ENCODE measurements at places on chromosomes 6 and 20.

GRCh38 chr20:3071610-3072529, at the start of gene OXT:
TSS of gene OXT (plus strand) at chr20:3071620. CDS start at chr20:3071656, 36 bp downstream.
- DNase-seq: no peak

GRCh38 chr6:42693725-42694323, 28.6 kb downstream of the PRPH2 start:
- no peak for DNase-seq

GRCh38 chr6:16625291-16626265, 135.7 kb downstream of the ATXN1 start:
- DNase-seq: peak; percentile 58

DNA sequence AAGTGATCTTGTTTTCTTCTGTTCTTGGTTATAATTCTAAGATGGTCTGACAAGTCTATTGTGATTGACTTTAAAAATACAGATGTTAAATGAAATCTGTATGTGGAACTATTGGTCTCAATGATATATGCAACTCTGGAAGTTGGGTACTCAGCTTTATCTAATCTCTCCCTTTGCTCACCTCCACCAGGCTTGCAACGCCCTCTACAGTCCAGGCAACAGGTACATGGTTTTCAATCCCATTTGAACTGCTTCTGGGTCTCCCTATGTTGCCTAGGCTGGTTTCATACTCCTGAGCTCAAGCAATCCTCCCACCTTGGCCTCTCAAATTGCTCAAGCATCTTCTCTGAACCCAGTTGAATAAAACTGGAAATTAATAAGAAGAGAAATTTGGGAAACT, 25.6 kb upstream of the HLA-DQB1 start:
- DNase-seq: no peak

DNA sequence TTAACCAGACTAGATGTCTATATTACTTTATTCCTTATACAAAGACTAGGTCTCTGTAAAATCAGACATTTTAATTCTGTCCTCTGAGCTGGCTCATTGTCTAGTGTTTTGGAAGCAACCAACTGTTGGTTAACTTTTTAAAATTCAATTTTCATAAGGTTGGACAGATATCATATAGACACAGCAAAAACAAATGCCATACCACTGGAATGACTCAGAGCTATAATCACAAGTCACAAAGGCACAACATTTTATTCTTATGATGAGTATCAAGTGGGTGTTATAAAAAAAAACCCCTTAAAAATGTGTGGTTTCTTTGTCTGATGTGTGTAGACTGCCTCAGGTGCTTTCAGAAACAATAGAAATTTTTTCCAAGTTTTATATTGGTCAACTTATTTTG, 296.2 kb upstream of the MARCKS start:
- peak; percentile 36 for DNase-seq

DNA sequence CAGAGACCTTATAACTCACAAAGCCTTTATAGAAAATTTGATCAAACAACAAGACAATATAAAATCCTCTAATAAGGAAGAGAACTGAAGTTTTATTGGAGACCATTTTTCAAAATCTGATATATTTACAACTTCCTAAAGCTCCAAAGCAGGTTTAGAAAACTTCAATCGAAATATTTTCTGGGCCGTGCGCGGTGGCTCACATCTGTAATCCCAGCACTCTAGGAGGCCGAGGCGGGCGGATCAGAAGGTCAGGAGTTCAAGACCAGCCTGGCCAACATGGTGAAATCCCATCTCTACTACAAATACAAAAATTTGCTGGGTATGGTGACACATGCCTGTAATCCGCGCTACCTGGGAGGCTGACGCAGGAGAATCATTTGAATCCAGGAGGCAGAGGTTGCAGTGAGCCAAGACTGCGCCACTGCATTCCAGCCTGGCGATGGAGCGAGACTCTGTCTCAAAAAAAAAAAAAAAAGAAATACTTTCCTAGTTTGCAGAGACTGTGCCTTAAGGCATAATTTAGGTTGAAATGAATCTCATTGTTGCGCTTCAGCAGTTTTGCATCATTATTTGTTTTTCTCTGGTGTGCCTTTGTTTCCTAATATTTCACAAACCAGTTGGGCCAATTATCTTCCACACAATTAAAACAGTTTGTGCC, 60.6 kb upstream of the ASIP start:
- DNase-seq: no peak

- DNase-seq: no peak
Measured at GRCh38 chr20:25507385-25508082, 77.8 kb downstream of the NINL start.

- DNase-seq: peak; percentile 35
Measured at GRCh38 chr6:116111552-116112528, 11.2 kb downstream of the NT5DC1 start.

DNA sequence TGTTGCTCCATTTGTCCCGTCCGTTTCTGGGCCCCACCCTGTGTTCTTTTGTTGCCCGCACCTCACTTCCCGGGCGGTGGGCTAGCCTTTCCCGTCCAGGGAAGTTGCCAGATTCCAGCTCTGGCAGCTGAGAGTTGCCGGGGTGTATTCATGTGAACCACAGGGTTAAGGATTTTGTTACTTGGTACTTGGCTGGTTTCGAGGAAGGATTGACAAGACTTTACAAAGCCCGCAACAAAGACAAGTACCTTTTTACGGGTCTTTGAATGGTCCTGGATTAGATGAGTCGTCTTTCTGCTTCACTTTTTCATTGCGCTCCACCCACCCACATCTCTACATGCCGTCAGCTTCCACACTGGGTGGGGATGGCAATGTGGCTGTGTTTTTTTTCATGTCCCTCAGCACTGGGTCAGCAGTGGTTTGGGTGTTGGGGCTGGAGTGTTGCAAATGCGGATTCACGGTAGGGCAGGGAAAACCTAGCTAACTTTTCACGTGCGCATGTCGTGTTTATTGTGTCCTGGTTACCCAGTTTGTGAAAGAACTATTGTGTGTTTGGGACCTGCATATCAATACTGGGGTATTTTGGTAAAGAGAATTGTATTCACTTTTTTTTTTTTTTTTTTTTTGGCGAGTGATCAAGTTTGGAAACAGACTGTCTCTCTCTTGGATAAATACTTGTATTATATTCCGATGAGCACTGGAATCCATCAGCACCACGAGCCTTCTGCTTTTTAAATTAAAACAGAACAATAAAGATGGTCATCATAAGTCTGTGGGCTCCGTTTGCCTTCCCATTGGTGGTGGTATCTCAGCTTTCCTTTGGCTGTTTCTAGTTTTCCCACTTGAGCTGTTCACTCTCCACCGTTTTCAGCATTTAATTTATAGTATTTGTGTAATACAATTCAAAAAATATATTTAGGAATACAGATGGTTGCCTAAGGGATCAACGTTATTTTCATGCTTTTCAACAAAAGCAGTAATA, 1.2 kb downstream of the DUSP22 start:
- DNase-seq: peak; percentile 23

DNA sequence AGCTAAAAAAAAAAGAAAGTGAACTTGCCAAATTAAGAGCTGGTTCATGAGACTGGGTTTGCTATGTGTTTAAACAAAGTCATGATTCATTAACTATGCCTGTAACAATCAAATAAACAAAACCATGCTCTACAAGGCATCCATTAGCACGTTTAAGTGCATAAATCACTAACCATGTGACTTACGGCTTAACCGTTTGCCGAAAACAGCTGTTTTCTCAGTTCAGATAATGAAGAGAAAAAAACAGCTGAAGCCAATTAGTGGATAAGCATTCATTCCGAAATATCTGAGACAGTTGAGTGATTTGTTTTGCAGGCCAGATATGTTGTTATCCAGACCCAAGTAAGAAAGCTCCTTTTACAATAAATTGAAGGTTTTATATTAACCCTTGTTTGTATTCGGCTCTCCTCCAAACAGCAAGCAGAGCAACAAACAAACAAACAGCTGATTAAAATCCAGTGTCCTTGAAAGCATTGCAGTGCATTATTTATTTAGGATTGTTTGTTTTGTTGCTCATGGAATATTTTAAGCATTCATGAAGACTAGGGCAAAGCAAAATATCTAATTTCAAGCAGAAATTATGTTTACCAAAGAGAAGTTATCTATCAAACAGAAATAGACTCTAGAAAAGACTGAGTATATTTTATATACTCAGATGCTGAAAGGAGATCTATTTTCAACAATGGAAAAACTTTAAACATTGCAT, 343.5 kb downstream of the RFPL4B start:
- DNase-seq: peak; percentile 85

- DNase-seq: no peak
Measured at GRCh38 chr20:20286061-20286460, 81.8 kb upstream of the INSM1 start.

GRCh38 chr20:58973866-58974265, 7.2 kb upstream of the NELFCD start:
- DNase-seq: no peak

GRCh38 chr20:20017844-20018185, 653 bp downstream of the NAA20 start:
- no peak for DNase-seq

GRCh38 chr6:156182356-156182755, 594.8 kb upstream of the ARID1B start:
- no peak for DNase-seq

GRCh38 chr20:14838663-14839628, 501.5 kb upstream of the FLRT3 start:
- DNase-seq: peak; percentile 6

DNA sequence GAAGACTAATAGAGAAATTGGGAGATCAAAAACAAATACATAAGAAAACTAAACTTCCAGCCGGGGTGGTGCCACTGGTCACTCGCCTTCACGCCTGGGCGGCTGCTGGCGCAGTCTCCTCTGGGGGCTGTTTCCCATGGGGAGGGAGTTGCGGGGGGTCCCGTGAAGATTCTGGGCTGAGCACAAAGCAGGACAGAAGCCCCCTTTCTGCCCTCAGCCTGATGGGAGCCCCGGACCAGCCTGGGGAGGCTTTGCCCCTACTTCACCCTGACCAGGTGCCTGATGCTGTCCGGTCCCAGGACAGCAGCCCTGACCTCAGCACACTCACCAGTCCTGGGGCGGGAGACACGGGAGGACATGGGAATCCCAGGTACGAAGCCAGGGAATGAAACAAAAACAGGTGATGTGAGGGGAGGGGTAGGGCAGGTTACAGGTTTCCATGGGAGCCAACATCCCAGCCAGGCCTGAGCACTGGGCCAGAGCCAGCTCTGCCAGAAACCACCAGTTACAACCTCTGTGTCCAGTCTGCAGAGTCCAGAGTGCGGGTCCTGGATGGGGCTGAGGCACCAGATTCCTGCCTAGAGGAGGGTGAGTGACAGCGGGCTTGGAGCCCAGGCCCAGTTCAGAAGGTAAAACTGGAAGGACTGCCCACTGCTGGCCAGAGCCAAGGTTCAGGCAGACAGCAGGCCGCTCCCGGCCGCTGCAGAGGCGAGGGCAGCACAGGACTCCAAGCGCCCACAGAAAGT, 326.4 kb downstream of the TAF4 start:
- DNase-seq: no peak

GRCh38 chr6:155883741-155884140, 428.1 kb upstream of the NOX3 start:
- peak; percentile 83 for DNase-seq

GRCh38 chr6:163416557-163417253, 2.2 kb downstream of the QKI start:
- peak; percentile 91 for DNase-seq

DNA sequence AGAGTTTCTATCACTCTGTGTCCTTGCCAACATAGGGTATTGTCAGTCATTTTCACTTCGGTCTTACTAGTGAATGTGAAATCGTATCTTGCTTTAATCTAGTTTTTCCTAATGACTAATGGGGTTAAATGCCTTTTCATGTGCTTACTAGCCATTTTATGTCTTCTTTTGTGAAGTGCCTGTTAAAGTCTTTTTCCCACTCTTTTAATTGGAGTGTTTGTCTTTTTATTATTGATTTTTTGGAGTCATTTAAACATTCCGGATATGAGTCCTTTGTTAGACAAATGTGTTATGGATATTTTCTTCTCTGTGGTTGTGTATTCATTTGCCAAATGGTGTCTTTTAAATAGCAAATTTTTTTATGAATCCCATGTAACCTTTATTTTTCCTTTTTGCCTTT, 194.6 kb downstream of the CDH26 start:
- no peak for DNase-seq

- DNase-seq: peak; percentile 76
Measured at GRCh38 chr6:142459271-142459670, 157.5 kb downstream of the ADGRG6 start.

DNA sequence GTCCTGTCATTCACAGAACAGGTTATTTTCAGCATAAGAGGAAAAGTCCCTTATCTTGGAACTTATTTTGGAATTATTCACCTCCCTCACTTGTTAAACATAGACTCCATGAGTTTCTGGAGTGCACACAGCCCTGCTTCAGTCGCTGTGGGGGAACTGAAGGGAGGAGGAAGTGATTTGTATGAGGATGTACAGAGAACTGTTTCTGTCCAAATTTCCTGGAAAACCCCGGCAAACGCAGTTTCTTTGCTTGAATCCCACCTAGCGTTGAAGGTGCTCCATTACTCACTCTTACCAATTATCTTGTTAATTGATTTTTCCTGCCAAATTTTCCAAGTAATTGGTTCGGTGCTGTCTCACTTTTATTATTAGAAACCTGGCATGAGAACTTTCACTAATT, 78.0 kb upstream of the AGPAT4 start:
- no peak for DNase-seq

DNA sequence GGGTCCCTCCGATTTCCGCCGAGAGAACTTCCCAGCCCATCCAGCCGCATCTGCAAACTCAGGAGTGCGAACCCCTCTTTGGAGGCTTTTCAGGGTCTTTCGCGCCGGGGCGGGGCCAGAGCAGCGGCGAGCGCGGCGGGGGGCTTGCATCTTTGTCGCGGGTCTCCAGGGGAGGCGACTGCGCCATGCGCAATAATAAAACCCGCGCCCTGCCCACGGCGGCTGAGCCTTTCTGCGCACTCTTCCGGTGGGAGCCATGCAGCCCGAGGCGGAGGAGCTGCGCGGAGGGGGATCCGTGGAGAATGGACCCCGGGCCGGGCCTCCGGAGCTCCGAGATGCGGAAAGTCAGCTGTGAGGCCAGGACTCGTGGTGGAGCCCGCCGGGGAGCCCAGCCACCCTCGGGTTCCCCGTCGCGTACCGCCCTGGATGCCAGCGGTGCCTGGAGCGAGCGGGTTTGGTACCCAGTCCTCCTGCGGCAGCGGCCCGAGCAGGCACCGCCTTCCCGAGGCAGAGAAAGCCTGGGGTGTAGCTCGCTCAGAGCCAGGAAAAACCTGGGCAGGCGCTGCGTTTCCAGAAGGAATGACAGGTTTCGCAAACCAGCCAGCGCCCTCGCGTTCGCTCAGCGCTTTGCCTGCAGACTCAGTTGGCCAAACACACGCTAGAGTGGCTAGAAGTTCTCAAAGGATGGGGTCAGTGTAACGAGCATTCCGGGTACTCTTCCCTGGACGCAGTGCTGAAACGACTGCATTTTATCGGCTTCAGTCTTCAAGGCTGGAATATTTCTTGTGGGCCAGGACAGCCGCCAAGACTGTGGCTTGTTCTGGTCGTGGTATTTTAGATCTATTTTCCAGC, 1.2 kb downstream of the AKAP12 start:
- peak; percentile 74 for DNase-seq

GRCh38 chr6:42453654-42454427, 2.1 kb upstream of the TRERF1 start:
- peak; percentile 66 for DNase-seq

GRCh38 chr6:162481938-162482337, 245.6 kb downstream of the PRKN start:
- DNase-seq: no peak
